ENCODE measurements at places on chromosomes 1 and 21.

DNA sequence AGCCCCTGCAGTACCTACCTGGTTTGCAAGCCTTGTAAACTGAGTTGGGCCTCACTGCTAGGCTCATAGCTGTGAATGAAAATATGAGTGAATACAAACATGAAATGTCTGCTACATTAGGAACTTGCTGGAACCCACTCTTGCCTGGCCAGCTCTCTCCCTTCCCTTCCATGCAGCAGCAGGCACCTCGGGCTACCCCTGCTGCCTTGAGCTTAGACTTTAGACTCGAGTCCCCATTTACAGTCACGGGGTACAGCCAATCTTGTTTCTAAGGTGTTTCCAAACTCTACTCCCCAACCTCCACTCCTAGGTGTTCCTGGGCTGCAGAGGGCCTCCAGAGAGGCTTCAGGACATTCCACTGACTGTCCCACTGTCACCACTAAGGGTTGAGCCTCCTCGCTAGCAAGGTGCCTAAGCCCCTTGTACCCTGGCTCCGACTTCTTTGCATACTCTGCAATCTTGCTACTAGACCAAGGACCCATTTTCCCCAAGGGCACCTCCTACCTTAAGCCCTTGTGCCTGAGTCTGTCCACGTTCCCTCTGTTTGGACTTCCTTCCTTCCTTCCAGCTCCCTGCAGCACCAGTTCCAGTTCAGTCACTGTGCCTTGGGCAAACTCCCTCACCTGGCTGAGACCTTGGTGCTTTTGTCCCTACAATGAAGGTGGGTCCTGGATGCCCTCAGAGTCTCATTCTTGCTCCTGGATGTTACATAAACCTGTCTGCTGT, 36.9 kb downstream of the CDK18 start:
- no peak for DNase-seq

GRCh38 chr1:218572050-218572449, 226.9 kb downstream of the TGFB2 start:
- no peak for DNase-seq

- DNase-seq, result no peak
Observed at GRCh38 chr1:247639381-247639981, 34.1 kb downstream of the OR2G3 start.

GRCh38 chr1:91022518-91022929, 689 bp upstream of the ZNF644 start:
- no peak for DNase-seq

GRCh38 chr1:92663775-92664174, 121.1 kb downstream of the EVI5 start:
- DNase-seq, result no peak

DNA sequence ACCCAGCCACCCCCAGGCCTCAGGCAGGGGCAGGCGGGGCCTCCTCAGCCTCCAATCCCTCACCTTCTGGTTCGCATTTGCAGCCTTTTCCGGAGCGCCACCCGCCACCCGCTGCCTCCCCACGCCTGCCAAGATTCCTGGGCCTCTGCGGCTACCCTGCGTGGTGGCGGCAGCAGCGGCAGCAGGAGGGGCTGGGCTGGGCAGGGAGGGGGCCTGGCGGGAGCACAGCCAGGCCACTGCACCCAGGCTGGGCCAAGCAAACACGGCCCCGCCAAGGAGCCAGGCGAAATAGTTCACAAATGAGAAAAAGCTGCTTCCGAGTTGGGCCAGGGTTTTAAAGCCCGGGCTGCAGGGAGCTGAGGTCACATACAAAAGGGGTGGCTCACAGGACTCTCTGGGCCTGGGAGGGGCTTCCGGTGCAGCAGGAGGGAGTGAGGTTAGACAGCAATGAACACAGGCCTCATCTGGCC, 9.8 kb downstream of the COL8A2 start:
- no peak for DNase-seq

DNA sequence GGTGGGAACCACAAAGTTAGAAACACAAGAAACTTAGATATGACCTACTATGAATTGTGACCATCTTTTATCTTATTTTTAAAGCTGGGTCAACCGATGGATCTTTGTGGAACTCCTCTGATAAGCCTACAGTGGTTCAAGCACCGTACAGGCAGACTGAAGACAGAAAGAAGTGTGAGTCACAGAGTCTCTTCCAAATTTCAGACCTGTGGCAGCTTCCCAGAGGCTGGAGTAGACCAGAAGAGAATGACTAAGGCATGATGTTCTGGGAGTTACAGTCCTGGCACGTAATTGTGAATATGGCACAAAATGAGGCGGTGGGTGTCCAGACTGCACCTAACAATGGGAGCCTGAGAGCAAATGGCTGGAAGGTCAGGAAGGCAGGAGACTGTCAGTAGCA, 70.0 kb downstream of the LMO4 start:
- no peak for DNase-seq

GRCh38 chr1:111085676-111086075, 54.2 kb downstream of the DRAM2 start:
- no peak for DNase-seq

DNA sequence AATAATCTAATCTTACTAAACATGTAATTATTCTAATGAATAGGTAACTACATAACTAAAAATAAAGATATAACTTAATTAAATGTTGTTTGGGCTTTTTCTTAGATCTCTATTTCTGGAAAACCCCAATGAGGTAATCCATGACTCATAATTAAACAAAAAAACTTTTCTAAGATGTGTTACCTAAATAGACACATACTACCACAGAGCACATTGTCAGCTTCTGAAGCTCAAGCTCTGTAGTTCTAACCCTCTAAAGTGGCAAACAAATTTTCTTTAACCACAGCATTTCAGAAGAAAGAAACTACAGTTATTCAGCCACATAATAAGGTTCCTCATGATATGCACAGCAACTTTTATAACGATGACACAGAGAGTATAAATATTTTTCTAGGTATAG, 4.2 kb downstream of the OR6K3 start:
- no peak for DNase-seq

DNA sequence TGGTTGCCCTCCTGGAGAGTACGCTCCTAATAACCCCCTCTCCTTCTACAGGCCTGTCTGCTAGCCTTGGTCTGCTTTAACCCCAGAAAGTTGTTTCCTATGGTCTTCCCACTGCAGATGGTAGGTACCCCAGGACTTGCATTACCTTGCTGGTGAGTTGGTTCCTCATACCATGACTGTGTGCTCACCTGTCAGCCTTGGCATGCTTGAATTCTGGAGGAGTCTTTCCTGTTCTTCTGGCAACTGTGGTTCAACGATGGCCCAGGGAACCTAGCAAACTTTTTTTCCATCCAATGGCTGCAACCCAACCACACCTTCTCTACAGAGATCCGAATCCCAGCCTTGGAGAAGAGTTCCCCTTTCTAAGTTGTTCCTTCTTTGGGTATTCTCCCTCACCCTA, 36.9 kb downstream of the RPS6KC1 start:
- no peak for DNase-seq

DNA sequence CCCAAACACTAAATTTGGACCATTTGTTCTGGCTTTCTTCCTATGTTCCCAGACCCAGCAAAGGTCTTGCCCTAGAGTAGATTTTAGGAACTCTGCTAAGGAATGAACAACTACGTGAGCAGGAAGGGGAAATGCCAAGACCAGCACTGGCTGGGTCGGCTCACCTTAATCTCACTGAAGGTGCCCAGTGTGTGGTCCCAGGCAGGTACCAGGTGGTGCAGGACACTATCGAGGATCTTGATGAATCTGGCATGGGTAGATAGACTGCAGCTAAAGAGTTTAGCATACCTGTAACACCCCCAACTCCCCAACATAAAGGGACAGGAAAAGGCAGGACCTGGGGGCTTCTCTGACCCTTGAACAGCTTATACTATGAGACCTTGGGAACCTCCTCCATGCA, 3.0 kb downstream of the HECTD3 start:
- DNase-seq, result no peak

GRCh38 chr21:38474124-38474523, 24.2 kb downstream of the ERG start:
- DNase-seq, result no peak

- DNase-seq, result no peak
Observed at GRCh38 chr1:93692451-93692861, 10.8 kb upstream of the BCAR3 start.

DNA sequence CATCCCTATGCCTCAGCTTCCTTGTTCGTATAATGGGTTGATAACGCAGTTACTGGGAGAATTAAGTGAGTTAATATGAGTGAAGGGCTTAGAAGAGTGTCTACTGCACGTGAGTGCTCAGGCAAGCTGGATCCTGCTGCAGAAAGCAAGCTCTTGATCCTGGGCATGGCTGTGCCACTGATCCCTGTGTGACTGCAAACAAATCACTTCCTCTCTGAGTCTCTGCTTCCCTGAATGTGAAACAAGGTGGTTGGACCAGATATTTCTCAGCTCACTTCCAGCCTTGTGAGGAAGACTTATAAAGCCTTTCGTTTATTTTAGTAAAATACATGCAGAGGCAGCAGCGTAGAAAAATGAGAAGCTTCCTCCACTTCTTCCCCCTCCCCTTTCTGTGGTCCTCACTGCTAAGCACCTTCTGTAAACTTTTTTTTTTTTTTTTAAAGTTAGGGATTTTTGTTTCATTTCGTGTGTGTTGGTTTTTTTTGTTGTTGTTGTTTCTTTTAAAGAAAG, 13.8 kb downstream of the PSEN2 start:
- no peak for DNase-seq

GRCh38 chr21:39098696-39099200, 84.5 kb downstream of the PSMG1 start:
- no peak for DNase-seq

DNA sequence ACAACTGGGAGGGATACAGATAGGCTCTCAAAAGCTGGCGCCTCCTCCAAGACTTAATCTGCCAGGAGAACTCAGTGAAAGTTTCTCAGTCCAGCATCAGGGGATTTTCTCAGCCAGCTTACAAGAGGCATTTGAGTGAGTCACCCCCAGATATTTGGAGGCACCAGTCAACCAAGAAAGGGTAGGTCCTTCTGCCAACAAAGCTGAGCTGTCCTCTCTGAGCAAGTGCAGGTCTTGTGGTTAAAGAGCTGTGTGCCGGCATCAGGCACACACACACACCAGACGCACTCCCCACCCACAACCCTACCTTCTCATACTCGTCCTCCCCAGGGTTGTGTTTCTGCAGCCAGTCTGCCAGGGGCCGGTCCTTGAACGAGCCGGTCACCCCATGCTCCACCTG, 27.0 kb upstream of the PPP1R15B start:
- DNase-seq, result no peak

GRCh38 chr1:220887520-220888416, 8.5 kb downstream of the HLX start:
- no peak for DNase-seq

GRCh38 chr1:10940451-10940804, 72.0 kb upstream of the TARDBP start:
- no peak for DNase-seq

GRCh38 chr1:13702425-13703127, 2.6 kb downstream of the PRDM2 start:
- peak; percentile 34 for DNase-seq

DNA sequence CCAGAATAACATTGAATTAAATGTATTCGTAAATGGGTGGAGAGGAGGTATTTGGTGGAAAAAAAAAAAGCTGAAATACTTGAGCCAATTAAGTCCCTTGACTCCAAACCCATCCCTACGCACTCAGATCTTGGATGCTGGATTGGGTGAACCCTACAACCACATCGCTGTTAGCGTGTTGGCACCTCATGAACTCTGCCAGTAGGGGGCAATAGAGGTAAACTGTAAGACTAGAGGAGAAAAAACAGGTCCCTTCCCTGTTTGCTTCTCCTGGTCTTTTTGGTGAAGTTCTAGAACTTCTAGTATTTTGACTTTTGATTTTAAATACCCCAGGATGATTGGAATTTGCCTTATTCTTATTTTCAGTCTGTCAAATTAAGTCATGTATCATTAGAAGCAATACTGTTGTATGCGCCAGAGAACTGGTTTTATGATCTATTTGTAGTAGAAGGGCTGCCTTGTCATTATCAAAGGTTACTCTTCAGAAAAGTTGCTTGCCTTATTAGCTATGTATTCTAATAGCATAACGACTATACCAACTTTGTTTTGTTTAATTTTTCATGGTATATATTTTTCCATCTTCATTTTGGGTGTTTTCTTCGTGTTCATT, 1.9 kb upstream of the OR13G1 start:
- no peak for DNase-seq

GRCh38 chr1:12583484-12583883, 34.5 kb downstream of the DHRS3 start:
- no peak for DNase-seq

DNA sequence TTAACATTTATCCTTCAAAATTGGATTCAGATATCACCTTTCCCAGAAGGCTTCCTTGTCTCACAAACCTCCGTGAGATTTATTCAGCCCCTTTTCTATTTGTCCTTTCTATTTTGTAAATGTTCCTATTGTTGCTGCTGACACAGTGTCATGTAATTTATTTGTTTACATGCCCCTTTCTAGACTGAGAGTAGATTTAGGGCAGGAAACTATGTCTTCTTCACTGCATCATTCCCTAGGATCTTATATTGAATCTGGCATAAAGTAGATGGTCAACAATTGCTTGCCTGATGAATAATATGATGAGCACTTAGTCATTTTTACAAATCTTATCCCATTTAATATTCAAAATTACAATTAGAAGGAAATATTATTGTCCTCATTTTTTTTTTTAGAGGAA, 8.1 kb upstream of the CNN3 start:
- DNase-seq, result no peak

GRCh38 chr1:109931189-109931731, 20.6 kb downstream of the CSF1 start:
- no peak for DNase-seq

DNA sequence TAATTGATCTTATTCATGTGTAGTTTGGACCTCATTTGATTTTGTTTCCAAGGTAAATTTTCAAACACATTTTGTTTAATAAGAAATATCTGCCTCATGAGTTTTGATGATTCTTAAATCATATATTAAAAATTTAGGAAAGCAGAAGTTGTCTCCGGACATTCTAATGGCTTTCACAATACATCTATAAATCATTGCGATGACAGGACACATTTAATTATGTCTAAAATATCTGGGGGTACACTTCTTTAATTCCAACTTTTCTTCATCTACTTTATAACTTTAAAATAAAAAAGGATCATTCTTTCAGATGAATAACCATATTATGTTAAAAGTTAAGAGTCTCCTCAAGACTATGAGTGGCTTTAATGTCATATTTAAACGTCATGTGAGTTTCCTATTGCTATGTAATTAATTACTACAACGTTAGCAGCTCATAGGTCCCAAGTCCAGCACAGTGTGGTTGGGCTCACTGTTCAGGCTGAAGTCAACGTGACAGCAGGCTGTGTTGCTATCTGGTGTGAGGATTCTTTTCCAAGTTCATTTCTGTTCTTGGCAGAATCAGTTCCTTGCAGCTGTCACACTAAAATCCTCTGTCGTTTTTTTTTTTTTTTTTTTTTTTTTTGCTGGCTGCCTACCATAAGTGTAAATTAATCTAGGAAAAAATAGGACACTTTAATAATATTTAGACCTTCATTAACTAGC, 893.5 kb downstream of the LTN1 start:
- DNase-seq, result no peak
